ENCODE measurements at places on chromosomes 5 and 9. TPM values are rescaled to one million over a fixed set of nuclear protein-coding genes. Genes with fewer than 3 reads are reported as not detected.

The GZMA gene
- not detected for total RNA-seq

The DMGDH gene
- not detected for total RNA-seq

The CCNO gene
- 2.2 TPM for total RNA-seq

GRCh38 chr5:163888366-163888765, 382.9 kb downstream of the MAT2B start:
- H3K4me3 ChIP-seq: no peak overlapping the region
- no peak overlapping the region for H3K27ac ChIP-seq
- H3K36me3 ChIP-seq: no peaks in the 10 kb centered on the region

DNA sequence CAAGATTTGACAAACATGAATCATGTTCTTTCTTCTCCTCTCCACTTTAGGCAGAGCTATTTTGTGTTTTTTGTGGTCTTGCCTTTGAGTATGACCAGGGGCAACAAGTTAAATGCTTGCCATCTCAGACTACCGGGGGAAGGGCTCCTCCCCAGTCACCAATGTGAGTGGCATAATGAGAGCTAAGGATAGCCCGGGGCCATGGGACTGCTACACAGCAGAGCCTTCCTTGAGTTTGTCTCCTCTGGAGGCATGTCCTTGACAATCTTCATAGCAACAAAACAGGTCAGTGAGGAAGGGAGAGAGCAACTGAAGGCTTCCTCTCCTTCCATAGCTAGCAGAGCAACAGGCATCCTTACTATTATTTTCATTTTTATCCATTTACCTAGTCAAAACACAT, 299.3 kb downstream of the ENC1 start:
- H3K27me3 ChIP-seq: no peaks in the 10 kb centered on the region
- H3K27ac ChIP-seq: no peak overlapping the region
- H3K36me3 ChIP-seq: no peaks in the 10 kb centered on the region
- DNase-seq: no peak
- H3K4me3 ChIP-seq: no peak overlapping the region
- H3K4me1 ChIP-seq: no peaks in the 10 kb centered on the region

DNA sequence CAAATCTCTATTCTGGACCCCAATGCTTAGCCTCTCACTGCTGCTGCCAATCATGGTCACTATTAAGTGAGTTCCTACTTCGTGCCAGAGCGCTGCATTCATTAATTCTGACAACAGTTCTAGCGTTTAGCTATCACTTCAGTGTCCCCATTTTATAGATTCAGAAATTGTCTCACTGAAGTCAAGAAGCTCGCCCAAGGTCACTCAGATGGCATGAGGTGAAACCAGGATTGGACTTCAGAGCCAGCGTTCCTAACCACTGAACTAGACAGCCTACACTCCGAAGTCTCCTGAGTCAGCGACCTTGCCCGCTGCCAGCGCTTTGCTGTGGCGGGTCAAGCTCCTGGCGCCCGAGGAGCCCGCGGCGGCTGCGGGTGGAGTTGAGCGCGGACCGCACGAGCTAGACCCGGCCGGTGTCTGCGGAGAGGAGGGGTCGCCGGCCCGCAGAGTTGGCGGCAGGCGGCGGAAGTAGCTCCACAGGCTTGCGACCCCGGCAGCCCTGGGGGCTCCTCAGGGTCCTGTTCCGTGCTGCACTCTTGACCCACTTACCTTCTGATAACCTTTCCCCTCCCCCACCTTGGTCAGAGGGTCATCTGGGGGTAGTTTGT, 2.1 kb upstream of the GABRB2 start:
- no peaks in the 10 kb centered on the region for H3K36me3 ChIP-seq
- H3K27me3 ChIP-seq: no peaks in the 10 kb centered on the region
- no peak overlapping the region for H3K4me3 ChIP-seq
- H3K4me1 ChIP-seq: no peaks in the 10 kb centered on the region

- H3K27me3 ChIP-seq: no peaks in the 10 kb centered on the region
- H3K27ac ChIP-seq: no peak overlapping the region
- H3K4me3 ChIP-seq: no peak overlapping the region
- no peaks in the 10 kb centered on the region for H3K4me1 ChIP-seq
Measured at GRCh38 chr5:142939884-142940283, 169.7 kb downstream of the ARHGAP26 start.

GRCh38 chr9:9749591-9749990, 863.2 kb downstream of the PTPRD start:
- H3K36me3 ChIP-seq: no peaks in the 10 kb centered on the region
- H3K27me3 ChIP-seq: no peaks in the 10 kb centered on the region
- peak; percentile 2 for DNase-seq
- H3K4me1 ChIP-seq: no peaks in the 10 kb centered on the region
- no peak overlapping the region for H3K4me3 ChIP-seq

- no peak for DNase-seq
- H3K4me3 ChIP-seq: no peak overlapping the region
- H3K27ac ChIP-seq: no peak overlapping the region
- H3K4me1 ChIP-seq: no peaks in the 10 kb centered on the region
Measured at GRCh38 chr5:155767470-155767869, 559.5 kb upstream of the SGCD start.

DNA sequence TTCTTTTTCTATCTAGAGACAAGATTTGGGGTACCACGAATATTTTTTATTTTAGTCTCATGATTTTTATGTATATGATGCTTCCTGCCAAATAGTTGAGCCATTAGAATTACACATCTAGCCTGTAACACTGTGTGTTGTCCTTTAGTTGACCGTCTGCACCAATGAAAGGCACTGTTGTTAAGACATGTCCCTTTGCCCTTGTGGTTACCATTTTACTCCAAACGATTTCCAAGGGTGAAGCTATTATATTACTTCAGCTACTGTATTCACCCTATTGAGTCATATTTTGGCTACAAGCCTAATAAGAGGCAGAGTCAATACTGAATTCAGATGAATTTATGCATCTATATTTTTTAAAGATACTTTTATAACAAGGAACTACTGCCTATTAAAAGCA, 207.6 kb downstream of the CETN3 start:
- DNase-seq: no peak
- H3K36me3 ChIP-seq: no peaks in the 10 kb centered on the region
- H3K27ac ChIP-seq: no peak overlapping the region
- H3K4me1 ChIP-seq: no peaks in the 10 kb centered on the region
- H3K27me3 ChIP-seq: no peaks in the 10 kb centered on the region

GRCh38 chr5:657570-657969, 35.6 kb downstream of the TPPP start:
- H3K36me3 ChIP-seq: peaks cover 52% of the 10 kb centered on the region
- no peaks in the 10 kb centered on the region for H3K27me3 ChIP-seq
- H3K4me1 ChIP-seq: no peaks in the 10 kb centered on the region
- H3K4me3 ChIP-seq: no peak overlapping the region
- no peak overlapping the region for H3K27ac ChIP-seq

All from Karpas-422 (cell line).